ENCODE measurements at places on chromosomes 7 and 10.

DNA sequence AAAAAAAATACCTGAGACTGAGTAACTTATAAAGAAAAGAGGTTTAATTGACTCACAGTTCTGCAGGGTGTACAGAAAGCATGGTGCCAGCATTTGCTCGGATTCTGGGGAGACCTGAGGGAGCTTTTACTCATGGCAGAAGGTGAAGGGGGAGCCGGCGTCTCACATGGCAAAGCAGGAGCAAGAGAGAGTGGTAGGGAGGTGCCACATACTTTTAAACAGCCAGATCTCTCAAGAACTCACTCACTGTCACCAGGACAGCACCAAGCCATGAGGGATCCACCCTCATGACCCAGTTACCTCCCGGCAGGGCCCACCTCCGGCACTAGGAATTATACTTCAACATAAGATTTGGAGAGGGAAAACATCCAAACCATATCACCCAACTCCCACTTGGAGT, 25.8 kb downstream of the MSRB2 start:
- DNase-seq: no peak

GRCh38 chr7:103680161-103681144, 234.4 kb upstream of the SLC26A5 start:
- no peak for DNase-seq

DNA sequence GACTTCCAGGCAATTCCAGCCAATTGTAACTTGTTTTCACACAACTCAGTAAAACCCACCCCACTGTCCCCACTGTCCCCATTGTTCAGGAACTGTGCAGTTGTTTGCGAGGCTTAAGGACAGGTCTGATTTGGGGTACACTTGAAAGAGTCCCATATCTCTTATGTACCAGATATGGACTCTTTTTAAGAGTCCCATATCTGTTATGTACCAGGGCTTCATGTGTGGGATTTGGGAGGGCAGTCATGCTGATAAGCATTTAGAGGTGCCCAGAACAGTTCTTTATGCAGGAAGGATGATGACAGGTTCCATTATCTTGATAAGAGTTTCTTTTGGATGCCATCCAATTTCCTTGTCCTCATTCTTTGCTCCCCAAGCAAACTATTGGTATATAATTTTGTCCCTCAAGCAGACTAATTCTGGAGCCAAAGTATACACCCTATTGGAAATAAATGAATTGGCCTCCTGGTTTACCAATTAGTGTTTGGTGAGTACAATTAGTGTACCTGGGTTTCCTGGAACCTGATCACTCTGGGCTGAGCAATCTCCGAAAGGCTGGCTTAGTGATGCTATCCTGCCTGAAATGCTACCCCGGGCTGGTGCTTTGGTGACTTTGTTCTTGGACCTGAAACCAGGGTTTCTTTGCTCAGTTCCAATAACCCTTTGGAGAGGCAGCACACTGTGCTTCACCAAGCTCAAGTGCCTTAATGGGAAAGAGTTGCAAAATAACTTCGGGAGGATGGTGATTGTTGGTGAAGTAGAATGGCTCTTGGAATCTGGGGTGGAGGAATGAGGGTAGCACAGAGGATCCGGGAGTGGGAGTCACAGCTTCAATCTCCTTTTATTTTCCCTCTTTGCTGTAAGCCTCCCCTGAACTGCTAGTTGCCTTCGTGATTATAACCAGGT, 6.2 kb upstream of the DMBT1 start:
- no peak for DNase-seq

- DNase-seq: no peak
Measured at GRCh38 chr7:80393786-80394185, 118.1 kb downstream of the GNAT3 start.

GRCh38 chr10:74282848-74283210, 131.8 kb downstream of the ADK start:
- DNase-seq: no peak

DNA sequence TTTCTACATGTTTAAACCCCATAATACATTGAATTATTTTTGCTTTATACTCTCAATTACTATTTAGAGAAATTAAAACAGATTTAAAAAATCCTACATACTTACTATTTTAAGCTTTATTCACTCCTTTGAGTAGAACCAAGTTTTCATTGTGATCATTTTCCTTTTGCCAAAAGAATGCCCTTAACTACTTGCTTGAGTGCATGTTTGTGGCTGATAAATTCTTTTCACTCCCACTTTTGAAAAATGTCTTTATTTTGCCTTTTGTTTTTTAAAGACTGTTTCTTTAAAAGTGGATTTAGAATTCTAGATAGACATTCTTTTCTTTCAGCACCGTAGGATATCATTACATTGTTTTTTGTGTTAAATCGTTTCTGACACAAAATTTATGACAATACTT, 22.3 kb upstream of the AGR3 start:
- DNase-seq: no peak

- DNase-seq: no peak
Measured at GRCh38 chr10:114017873-114018272, 25.8 kb upstream of the ADRB1 start.

DNA sequence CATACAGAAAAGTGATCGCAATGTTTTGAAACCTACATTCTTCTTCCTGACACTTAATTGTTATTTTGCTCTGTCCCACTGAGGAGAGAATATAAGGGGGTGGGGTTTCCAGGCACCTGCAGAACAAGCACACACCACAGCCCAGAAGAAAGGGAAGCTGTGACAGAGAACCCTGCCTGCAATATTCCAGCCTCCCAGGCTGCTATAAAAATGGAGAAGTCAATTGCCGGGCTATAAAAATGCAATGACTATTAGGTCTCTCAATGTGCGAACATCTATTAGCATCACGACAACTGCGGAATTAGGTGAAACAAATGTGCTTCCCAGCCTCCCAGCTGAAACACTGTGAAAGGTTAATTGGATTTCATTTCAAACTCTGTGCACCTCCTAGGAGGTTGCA, 145.3 kb upstream of the FRMD4A start:
- DNase-seq: no peak

- DNase-seq: no peak
Measured at GRCh38 chr10:132724446-132724845, 61.5 kb downstream of the NKX6-2 start.

GRCh38 chr7:154686305-154686704, 316.6 kb downstream of the PAXIP1 start:
- no peak for DNase-seq

- no peak for DNase-seq
Measured at GRCh38 chr7:73907554-73908122, 46.7 kb downstream of the TMEM270 start.

GRCh38 chr7:108515013-108515412, 10.9 kb downstream of the PNPLA8 start:
- no peak for DNase-seq

DNA sequence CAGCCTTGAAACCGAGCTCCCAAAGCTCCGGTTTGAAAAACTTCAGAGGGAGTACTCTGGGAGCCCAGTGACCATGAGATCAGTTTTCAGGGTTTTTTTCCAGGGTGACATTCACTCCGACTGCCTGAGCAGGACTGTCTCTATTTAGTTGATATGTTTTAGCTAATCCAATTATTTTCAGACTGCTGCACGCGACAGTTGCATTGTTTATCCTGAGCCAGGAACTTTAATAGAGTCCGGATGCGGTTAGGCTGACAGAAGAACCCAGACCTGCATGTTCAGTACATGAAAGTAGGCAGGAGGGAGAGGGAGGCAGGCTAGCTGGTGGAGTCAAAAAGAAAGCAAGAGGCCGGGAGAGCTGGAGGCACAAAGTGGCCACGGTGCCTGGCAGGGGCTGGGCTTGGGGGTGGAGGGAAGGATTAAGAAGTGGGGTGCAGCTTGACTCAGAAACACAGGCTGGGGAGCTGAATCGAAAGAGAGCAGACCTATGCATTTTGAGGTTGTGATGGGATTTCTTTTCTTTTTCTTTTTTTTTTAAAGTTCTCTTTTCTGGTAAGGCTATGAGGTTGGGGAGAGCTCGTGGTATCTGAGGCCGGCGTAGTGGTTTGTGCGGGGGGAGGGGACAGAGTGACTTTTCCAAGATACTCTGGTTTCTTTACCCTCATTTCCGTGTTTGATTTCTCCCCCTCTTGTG, 5.7 kb downstream of the GATA3 start:
- DNase-seq: no peak

DNA sequence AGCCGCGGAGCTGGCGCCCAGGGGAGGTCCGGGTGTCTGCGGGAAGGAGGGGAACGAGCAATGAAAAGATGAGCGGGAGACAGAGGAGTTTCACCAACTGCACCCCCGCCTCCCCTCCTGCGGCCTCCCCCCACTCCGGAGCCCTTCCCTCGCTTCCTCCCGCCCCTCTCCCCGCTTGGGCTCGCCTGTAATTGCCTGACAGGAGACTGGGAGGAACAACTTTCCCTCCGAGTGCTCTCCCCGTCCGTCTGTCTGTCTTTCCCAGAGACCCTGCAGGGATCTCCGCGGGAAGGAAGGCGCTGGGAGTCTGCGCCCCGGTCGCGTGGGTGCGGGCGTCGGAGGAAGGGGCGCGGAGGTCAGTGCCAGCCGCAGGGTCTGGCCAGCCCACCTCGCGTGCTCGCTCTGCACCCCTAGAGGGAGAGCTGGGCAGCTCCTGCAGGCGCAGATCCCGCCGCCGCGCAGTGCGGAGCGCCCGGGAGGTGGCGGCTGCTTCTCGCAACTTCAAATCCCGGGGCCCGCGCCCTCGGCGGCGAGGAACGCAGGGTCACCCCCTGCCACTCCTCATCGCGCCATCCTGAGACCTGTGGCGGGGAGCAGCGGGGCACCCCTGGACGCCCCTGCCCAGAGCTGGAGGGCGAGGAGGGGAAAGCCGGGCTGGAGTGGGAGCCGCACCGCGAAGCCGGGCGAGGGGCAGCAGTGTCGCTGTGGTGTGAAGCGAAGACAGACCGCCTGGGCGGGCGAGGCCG, 511 bp upstream of the NRP1 start:
- no peak for DNase-seq

- DNase-seq: no peak
Measured at GRCh38 chr10:22825841-22826240, 102.0 kb upstream of the ARMC3 start.

GRCh38 chr7:153588586-153588985, 463.6 kb upstream of the DPP6 start:
- no peak for DNase-seq

GRCh38 chr7:92732316-92733036, 103.9 kb downstream of the CDK6 start:
- DNase-seq: no peak
